Keratinocyte (primary cell): ENCODE measurements at places on chromosomes 4 and X. TPM values are rescaled to one million over a fixed set of nuclear protein-coding genes. Genes with fewer than 3 reads are reported as not detected.

Gene CXorf49B
- not detected in 3 replicates for polyA plus RNA-seq

DNA sequence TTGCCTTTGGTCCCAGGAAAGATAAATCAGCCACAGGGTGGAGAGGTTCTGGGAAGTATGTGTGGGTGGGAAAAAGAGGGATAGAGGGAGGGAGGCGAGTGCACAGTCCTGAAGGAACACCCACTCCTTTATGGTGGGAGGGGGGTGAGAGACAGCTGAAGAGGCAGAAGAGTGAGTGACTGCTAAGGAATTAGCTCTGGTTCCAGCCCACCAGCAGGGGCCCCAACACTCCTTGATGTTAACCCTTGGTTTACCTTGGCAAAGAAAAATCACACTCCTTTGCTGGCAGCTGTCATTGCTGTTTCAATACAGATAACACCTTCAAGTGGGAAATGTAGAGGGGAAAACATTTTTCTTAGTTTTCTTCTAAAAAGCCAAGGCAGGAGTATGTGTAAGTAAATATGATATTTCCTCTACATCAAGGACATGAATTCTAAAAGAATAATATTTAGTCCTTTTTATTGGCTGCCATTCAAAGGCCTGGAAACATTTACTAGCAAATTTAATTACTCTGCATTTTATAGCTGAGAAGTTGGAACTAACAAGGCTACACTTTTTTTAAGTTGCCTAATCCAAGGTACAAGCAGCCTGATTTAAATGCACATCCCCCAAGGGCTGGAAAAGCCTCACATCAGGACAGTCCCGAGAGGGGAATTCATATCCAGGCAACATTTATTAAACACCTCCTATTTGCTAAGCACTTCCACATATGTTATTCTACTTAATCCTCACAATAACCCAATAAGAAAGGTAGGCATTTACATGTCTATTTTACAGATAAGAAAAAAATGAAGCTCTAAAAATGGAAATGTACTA, 81.7 kb downstream of the HS6ST2 start:
- no peak overlapping the region for H3K27ac ChIP-seq
- H3K27me3 ChIP-seq, result no peaks in the 10 kb centered on the region
- DNase-seq, result no peak
- H3K4me1 ChIP-seq, result no peaks in the 10 kb centered on the region
- no peaks in the 10 kb centered on the region for H3K36me3 ChIP-seq
- H3K4me3 ChIP-seq, result no peak overlapping the region

- no peaks in the 10 kb centered on the region for H3K27me3 ChIP-seq
- H3K4me1 ChIP-seq, result no peaks in the 10 kb centered on the region
- H3K36me3 ChIP-seq, result no peaks in the 10 kb centered on the region
- no peak for DNase-seq
- no peak overlapping the region for H3K4me3 ChIP-seq
These were observed 761.8 kb upstream of the ATOH1 start for GRCh38 chr4:93066749-93067148.

DNA sequence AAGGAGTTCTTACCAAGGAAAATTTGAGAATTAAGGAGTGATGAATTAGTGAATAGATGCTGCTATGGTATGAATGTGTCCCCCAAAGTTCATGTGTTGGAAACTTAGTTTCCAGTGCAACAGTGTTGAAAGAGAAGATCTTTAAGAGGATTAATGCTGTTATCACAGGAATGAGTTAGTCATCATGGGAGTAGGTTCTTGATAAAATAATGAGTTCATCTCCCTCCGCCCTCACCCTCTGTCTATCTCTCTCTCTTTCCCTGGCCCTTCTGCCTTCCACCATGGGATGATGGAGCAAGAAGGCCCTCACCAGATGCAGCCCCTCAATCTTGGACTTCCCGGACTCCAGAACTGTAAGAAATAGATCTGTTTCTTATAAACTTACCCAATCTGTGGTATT, 38.3 kb upstream of the KLHL8 start:
- H3K4me3 ChIP-seq, result no peak overlapping the region
- H3K27me3 ChIP-seq, result no peaks in the 10 kb centered on the region
- no peak overlapping the region for H3K27ac ChIP-seq
- DNase-seq, result no peak

DNA sequence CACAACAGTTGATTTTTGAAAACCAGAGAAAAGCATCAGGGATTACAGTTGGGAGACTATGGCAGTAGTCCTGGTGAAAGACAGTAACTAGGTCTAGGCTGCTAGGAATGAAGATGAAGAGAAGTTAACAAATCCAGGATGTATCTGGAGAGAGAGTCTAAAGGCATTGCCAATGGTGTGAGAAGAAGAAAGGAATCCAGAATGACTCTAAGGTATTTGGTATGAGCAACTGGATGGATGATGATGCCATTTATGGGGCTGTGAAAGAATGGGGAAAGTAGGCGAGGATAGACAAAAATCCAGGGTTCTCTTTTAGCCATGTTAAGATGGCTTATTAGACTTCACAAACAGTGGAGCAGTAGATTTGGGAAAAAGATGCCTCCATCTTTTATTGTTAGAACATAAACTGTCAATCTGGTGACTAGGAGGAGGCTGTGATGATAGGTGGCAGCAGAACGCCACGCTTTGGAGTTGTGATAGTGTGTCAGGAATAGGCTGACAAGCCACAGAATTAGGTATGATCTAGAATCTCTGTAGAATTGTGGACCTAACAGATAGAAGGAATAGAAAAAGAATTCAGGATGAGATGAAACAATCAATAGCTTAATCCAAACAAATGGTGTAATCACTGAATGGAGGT, 27.3 kb upstream of the JADE1 start:
- no peak overlapping the region for H3K27ac ChIP-seq
- no peak for DNase-seq
- no peaks in the 10 kb centered on the region for H3K27me3 ChIP-seq

Gene CCDC110
- polyA plus RNA-seq, result 0.14 TPM in 1 of 3 replicates, not detected in the others
